ENCODE measurements at places on chromosomes 5 and 9.

DNA sequence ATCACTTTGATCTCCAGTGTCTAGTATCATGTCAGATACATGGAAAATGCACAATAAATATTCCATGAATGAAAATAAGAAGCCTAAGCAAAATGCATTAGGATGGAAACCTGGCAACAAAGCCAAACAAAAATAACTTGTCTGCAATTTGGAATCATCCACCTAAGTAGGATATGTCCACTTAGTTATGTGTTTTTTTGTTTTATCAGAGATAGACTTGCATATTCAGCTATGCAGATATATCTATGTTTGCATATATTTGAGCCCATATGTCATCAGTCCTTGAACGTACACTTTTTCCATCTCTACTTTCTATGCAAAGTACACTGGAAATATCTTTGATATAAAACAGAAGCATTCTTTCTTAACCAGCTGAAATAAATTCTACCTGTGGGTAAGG lies 707.1 kb downstream of the EFNA5 start:
- DNase-seq, result no peak

- no peak for DNase-seq
These were observed 156.4 kb upstream of the RUSC2 start for GRCh38 chr9:35333551-35333950.

- DNase-seq, result no peak
These were observed 337.4 kb upstream of the PUM3 start for GRCh38 chr9:3181049-3181953.

DNA sequence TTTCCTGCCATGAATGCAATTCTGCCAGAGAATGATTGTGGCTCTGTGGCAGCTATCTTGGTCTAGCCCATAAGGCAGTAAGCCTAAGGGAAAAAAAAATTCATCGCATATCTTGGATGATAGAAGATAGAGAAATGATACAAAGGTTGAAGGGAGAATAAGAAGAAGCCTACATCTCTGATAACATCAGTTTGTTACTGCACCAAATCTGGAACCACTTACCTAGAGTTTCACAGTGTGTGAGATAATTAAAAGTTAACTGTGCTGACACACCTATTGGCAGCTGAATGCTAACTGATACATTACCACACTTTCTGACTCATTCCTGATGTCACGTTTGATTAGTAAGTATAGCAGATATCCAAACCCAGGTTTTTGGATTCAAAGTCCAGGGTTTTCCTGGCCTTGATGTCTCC lies 91.6 kb upstream of the TAF11L2 start:
- no peak for DNase-seq

- DNase-seq, result no peak
These were observed 69.9 kb downstream of the STK10 start for GRCh38 chr5:172117977-172118701.

DNA sequence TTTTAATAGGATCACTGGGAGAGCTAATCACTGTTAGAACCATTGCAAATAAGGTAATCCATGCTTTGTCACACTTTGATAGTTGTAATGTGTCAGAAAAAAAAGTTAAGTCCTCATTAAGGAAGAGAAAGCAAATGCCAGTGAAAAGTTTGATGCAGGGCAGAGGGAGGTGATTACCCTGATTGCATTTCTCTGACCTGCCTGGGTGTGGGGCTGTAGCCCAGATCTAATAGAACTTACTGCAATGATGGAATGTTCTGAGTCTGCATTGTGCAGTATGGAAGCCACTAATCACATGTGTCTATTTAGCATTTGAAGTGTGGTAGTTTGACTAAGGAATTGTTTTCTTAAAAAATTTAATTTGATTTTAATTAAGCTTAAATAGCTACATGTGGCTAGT lies 202.7 kb downstream of the ATP10B start:
- no peak for DNase-seq

- no peak for DNase-seq
These were observed 8.7 kb downstream of the PRDM12 start for GRCh38 chr9:130672933-130673615.

DNA sequence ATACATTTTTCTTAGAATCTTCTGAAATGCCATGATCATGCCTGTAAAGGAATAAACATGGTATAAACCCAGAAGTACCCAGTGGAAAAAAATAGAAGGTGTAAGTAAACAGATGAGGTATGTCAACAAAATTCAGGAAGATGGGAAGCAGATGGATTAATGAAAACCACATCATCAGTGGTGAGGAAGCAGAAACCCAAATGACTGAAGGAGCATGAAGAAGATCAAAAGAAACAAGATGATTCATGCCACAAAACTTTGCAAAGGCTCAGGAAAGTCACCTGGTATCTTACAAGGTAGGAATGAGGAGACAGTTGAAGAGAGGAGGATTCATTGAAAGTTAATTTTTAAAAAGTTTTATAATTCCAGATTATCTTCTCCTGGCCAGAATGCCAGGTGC lies 132.8 kb upstream of the PAPPA start:
- no peak for DNase-seq

DNA sequence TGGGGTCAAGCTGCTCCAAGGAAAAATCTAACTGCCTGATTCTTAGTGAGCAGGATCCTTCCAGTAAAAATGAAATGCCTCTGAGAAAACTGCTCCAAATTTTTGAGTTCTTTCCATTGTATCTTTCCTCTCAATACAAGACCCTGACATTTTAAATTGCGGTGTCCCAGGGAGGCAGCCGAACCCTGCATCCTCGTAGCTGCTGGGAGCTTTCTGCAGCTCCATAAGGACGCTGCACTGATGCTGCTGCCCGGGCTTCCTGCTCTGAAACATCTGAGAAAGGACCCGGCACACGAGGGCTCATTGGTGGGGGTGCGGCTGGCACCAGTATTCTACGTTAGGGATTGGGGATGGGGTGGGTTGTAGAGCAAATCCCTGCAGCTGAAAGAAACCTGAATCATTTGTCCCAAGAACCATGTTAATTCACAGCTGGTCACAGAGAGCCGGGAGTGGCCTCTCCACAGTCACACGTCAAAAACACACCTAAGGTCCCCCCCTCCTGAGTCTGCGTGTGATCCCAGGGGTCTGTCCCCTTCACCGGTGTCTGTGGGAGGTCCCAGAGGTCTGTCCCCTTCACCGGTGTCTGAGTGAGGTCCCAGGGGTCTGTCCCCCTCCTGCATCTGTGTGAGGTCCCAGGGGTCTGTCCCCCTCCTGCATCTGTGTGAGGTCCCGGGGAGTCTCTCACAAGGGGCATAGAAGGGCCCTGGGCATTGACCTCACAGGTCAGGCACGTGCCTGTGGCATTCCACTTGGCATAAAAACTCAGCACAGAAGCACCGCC lies 63.4 kb upstream of the ZNF354B start:
- no peak for DNase-seq

- DNase-seq, result no peak
These were observed 20.7 kb downstream of the FBXW5 start for GRCh38 chr9:136923881-136924280.

DNA sequence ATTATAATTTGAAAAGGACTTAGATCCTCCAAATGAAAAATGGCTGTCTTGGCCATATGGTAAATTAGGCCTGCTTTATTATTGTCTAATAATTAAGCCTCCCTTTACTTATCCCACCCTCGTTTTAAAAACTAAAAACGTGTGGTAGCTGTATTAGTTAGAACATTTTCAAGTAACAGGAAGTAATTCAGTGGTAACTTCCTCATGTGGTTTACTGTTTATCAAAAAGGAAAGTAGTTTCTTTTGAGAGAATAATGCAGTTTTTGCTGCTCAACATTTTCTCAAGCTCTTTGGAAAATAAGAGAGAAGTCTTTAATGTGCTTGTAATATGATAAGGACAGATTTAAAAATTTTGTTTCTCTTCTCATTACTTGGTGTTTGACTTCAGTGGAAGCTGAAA lies 26.0 kb downstream of the ZCCHC7 start:
- no peak for DNase-seq

DNA sequence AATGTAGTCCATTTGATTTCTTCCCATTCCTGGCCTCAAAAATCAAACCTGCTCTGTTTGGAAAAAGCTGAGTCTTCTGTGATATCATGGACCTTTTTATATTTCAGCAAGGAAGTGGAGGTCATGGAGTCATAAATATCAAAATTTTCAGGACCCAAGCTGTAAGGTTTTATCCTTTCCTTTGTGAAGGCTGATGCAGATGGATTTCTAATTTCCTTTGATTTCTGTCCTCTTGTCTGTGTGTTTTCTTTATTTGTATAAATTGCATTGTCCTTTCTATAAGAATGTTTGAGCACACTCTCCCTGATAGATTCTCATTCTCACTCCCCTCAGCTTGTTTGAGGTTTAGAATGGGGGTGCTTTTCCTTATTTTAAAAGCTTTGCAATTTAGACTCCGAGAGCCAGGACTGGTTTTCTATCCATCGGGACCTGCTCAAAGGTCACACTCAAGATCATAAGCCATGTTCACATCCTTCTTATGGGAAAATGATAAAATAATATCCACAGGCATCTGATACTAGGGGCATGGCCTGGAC lies 127.4 kb upstream of the TMEM161B start:
- DNase-seq, result no peak

GRCh38 chr5:139744471-139745131 lies 51.0 kb upstream of the PSD2 start:
- no peak for DNase-seq

DNA sequence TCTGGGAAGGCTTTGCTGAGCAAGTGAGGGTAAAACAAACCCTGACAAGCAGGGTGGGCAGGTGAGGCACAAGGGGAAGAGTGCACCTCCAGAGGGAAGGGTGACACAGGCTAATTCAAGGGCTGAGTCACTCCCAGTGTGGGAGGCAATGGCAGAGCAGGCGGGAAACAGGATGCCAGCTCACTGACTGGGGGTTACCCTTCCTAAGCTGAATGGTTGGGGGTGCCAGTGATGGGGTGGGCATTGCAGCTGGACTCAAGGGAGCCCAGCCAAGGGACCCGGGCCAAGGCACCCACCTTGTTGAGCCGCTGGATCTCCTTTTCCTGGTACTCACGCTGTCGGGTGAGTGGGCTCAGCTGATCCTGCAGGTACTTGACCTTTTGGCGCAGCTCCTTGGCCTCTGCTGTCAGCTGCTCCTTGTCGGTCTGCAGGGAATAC lies 18.4 kb downstream of the GPX3 start:
- DNase-seq, result no peak

DNA sequence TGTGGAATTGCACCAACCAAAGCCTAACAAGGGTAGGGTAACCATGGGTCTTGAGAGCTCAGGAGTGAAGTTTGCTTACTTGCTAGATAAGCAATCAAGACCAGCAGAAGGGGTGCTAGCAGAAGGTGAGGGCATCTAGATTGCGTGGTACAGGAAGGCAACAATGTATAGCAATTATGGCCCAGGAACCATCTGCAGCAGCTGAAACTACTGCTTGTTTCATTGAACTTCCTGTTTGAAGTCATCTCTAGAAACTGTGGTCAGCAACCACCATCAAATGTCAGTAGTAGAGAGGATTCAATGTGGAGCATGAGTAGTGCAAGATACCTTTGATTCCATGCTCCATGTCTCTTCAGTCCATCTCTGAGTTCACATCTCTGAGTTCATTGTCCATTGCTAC lies 462.1 kb upstream of the GRAMD2B start:
- DNase-seq, result no peak

GRCh38 chr9:105126226-105126625 lies 118.2 kb upstream of the SLC44A1 start:
- no peak for DNase-seq

DNA sequence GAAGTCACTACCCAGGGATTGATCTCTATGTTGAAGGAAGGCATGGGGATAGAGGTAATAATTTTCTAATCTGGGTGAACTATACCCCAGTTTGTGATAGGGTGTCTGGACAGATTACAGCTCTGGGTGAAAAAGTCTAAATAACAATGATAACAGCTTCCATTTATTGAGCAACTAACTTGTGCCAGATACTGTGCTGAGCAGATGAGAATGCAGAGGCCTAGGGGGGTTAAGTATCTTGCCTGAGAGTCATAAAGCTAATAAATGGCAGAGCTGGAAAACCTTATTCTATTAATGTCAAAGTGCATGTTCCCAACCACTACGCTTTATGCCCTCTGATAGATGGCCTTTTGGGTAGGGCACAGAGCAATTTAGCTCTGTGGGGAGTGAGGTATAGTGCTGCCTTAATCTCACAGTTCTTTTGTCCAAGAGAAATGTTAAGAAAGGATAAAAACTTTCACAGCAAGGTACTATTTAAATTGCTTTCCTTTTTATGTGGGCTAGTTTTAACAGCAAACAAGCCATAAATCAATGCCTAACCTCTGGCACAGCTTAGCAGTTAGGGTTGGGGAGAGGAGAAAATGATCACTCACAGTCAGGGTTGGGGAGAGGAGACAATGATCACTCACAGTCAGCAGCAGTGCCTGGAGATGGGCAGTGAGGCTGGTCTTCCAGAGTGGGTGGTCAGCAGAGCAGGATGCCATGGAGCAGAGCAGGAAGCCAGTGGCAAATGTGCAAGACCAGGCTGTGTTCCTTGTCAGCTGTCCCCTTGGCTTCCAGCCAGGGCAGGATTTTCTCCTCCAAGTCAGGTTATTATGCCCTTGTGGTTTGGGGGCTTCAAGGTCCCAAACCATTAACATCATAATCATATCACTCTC lies 187.0 kb downstream of the CARTPT start:
- no peak for DNase-seq

DNA sequence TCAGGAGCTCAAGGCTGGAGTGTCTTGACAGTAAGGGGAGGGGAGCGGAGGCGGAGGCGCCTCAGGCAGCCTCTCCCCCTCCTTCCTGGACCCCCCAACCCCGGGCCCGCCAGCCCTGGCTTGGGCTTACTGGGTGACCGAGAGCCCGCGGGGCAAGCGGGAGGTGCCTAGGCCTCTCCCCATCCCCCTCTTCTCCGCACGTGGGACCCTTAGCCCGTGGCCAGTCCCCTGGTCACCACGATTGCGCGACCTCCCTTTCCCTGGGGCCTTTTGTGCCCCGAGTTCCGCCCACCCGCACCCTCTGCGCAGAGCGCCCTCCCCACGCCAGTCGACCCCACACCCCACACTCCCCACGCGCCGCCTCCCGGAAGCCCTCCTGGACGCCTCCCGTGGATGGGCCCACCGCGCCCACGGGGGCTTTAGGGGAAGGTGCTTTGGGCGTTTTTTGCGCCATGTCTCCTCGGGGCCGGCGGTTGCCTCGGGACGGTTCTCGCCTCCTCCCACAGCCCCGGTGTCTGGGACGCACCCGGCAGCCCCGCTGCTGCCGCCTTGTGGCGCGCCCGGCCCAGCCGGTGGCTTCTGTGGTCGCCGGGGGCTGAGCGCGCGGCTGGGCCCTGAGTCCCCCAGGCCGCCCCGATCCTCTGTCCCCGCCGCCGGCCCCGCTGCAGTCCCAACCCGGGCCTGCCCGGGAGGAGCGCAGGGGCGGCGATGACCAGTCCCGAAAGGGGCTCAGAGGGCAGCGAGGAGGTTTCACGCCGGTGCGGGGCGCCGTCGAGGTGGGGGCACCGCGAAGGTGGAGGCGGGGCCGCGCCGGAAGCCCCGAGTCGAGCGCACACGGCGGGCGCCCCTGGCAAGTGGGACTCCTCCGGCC lies 3.2 kb downstream of the TOR4A start:
- DNase-seq, result no peak

GRCh38 chr9:88536951-88537760 lies 2.2 kb downstream of the NXNL2 start:
- DNase-seq, result no peak

DNA sequence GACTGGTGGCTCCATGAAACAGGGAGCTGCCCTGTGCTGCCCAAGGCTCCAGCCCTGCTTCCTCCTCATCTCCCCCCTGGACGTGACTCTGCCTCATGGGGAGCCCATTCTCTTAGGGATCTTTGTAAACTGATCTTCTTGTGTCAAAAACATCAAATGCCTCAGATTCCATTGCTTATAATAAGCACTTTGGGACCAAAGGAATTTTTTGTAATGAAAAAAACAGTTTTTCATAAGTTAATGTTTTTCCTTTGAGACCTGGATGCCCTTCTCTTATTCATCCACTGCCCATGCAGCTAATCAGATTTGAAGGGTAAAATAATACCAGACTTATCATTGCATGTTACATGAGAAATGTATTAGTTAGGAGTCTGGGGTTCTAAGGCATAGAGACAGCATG lies 41.7 kb downstream of the PALM2AKAP2 start:
- DNase-seq, result no peak
